Activated CD8-positive, alpha-beta memory T cell treated with anti-CD3 and anti-CD28 coated beads, Interleukin-2, amount 50 U/mL, for 48 hours (primary cell): ENCODE measurements at places on chromosomes 2 and 18.

DNA sequence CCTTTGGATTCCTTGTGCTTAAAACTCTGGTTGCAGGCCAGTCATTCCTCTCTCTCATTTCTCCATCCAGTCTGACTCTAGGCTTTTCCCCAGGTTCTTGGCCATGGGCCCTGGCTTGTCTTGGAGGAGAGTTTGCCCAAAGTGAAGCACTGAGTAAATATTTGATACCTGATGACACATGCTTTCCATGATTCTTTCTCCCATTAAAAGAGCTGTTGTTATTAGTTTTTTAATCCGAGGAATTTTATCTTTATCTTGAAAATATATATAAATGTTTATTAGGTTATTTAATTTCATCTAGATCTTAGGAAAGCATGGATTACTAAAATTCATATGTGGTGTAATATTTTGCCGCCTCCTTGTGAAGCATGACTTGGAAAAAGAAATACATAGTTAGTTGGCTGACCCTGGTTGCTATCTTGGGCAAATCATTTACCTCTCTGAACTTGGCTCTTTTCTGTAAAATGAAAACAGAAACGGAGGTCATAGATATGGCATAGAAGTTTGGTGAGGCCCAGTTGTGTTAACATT is 650.1 kb downstream of the SLC4A3 start:
- no peak for DNase-seq

- no peak for DNase-seq
Measured at GRCh38 chr18:57809190-57809589, 6.1 kb upstream of the ATP8B1 start.

DNA sequence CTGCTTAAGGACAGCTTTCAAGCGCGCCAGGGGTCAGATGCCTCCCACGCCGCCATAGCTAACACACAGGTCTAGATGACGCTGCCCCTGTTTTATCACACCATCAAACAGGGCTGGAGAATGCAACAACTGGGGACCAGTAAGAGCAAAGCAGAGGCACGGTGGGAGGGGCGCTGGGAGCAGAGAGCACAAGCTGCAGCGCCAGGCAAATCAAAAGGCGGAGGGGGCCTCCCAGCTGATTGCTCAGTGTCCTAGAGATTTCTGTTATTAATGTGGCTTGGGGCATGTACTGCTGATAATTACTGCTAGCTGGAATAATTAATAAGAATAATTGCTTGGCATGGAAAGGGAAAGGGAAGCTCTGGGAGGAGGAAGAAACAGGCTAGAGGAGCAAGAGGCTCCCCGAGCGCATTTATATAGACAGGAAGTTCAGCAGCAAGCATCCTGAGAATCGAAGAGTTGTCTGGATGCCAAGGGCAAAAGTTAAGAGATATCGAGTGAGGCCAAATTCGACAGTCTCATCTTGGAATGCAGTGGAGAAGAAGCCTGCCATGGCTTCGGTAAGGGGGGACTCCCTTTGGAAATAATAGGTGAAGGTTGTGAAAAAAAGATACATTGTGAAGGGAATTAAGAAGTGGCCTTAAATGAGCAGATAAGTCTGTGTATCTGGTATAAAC is 104.5 kb upstream of the ZNF521 start:
- DNase-seq: no peak

GRCh38 chr18:47593744-47594472 is 336.6 kb downstream of the SMAD2 start:
- DNase-seq: no peak

GRCh38 chr2:170455617-170456426 is 259.3 kb upstream of the SP5 start:
- no peak for DNase-seq

- DNase-seq: no peak
Measured at GRCh38 chr18:9691235-9691634, 16.9 kb upstream of the RAB31 start.

DNA sequence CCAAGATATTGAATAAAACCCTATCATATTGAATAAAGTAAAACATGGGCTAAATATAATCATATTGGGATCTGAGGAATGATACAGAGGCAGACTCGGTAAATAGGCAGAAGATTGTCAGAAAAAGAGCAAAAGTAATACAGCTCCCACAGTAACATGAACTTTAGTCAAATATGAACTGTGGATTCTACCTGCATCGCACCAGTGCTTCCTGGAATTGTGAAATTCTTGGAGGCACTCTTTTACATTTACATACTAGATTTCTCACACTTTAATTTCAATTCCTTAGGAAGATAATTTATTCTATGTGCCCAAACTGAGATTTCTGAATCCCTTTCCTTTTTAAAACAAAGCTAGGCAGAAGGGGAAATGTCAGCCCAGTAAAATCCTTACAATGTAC is 325.1 kb upstream of the SLC39A10 start:
- DNase-seq: no peak

DNA sequence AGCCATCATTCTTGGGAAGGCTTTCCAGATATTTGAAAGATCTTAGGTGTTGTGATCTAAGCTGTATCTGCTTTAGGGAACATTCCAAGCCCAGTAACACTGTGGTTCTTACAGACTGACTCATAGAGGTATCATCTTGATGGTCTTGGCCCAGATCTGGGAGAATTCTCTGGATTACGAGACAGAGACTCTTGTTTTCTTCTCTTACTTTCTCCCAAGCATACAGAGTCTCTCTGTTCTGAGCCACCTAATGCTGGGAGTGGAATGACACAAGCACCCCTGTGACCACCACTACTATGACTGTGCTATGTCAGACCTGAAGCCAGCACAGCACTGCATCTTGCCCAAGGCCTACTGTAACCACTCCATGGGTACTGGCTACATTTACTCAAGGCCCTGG is 81.0 kb upstream of the EPAS1 start:
- DNase-seq: no peak

- no peak for DNase-seq
Measured at GRCh38 chr18:10936176-10937053, 213.0 kb downstream of the PIEZO2 start.

- DNase-seq: no peak
Measured at GRCh38 chr2:216911886-216912285, 52.0 kb upstream of the TNP1 start.

GRCh38 chr2:105391058-105391627 is 7.7 kb downstream of the FHL2 start:
- no peak for DNase-seq

DNA sequence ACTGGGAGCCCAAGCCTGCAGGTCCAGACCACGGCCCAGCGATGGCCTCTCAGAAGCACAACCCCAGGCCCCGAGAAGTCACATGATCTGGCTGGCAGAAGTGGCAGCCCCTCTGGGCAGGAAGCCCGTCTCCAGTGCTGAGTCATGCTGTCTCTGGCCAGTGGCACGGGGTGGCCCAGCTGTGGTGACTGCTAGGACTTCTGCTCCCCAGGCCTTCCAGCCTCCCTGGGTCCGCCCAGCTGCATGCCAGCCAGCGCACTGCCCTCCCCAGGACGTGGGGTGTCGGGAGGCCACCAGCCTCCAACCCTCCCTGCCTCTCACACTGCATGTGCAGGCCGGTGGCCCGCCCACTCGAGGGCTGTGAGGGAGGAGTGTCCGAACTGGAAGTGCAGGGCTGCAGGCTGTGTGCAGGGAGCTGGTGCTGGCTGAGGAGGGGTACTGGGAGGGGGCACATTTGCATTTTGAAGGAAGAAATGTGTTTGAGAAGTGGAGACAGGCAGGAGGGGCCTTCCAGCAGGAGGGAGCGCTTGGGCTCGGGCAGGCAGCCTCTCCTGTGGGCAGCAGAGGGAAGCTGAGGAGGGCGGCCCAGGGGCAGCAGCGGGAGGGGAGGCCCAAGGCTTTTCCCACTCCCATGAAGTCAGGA is 17.0 kb upstream of the HPCAL1 start:
- DNase-seq: no peak

- DNase-seq: no peak
Measured at GRCh38 chr18:59971871-59972428, 72.2 kb downstream of the PMAIP1 start.

- DNase-seq: no peak
Measured at GRCh38 chr2:54845094-54845493, 121.6 kb downstream of the EML6 start.

DNA sequence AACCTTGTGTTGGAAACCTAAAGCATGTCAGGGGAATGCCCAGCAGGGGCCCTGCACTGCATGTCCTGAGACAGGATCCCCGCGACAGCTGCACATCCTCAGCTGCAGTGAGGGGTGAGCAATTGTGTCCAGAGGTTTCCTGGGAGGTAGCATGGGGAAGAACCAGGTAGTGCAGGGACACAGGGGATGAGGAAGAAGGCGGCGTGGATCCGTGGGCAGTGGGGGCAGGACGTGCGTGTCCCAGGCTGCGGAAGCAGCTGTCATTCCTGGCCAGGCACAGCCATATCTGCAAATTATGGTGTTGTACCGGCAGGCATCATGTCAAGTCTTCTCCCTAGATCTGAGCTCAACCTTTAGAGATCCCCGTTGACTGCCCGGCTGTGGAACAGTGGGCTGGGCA is 238.2 kb upstream of the MYT1L start:
- no peak for DNase-seq

DNA sequence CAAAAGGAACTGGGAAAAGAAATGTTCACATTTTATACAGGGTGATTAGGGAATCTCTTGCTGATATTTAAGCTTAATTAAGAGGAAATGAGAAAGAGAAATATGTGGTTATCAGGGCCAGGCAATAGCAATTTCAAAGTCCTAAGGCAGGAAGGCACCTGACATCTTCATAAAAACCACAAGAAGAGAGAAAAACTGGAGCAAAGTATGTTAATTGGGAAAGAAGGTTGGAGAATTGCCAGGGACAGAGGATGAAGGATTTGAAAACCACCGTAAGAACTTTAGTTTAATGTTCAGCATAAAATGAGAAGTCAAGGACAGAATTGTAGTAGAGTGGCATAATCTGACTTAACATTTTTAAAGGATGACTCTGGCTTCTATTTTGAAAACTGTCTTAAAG is 691.8 kb upstream of the NRXN1 start:
- DNase-seq: no peak

DNA sequence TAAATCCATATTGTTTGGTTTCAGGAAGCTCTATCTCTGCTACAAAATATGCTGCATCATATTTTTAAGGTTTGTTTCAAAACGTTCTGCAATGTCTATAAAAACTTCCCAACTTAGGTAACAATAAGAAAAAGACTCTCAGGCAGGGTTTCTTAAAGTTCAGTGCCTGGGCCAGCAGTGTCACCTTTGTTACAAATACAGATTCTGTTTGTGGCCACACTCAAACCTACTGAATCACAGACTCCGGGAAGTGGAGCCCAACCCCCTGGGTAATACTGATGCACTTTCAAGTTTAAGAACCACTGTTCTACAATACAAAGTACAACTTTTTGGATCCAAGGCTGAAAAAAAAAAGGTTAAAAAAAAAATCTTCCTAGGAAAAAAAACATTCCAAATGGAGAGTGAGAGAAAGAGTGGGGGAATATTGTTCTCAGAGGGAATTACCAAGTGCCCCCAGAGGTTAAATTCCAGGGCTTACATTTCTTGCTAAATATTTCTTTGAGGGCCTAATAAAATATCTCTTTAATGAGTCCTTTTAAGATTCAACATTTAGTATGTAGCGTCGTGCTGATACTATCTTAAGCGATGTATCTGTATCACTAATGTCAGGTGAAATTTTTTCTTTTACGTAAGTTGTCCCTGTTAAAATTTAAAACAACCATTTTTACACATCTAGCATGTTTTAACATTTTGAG is 476.7 kb downstream of the TXNL1 start:
- no peak for DNase-seq

- DNase-seq: no peak
Measured at GRCh38 chr18:58291131-58291530, 247.1 kb downstream of the NEDD4L start.

DNA sequence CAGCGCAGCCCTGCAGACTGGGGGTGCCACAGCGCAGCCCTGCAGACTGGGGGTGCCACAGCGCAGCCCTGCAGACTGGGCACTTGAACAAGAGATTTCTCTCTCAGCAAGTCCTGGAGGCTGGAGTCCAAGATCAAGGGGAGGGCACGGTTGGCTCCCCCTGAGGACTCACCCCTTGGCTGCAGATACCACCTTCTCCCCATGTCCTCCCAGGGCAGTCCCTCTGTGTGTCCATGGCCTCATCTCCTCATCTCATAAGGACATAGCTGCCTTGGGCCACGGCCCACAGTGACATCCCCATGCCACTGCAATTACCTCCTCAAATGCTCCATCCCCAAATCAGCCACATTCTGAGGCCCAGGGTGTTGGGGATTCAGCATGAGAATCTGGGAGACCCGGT is 98.2 kb downstream of the TPO start:
- no peak for DNase-seq

DNA sequence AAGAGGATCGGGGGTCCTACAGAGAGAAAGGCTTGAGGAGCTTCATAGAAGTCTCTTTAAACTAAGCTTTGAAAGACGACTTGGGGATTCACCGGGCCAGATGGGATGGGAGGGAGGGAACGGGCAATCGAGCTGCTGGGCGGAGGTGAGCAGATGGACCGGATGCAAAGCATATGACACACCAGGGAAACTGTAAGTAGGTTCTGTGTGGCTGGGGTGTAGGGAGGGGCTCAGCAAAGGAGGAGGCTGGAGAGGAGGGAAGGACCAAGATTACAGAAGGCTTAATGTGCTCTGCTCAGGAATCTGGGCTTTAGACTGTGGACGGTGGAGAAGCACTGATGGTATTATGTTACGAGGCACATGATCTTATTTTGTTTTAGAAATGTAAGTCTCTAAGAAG is 131.5 kb downstream of the MAIP1 start:
- DNase-seq: no peak

DNA sequence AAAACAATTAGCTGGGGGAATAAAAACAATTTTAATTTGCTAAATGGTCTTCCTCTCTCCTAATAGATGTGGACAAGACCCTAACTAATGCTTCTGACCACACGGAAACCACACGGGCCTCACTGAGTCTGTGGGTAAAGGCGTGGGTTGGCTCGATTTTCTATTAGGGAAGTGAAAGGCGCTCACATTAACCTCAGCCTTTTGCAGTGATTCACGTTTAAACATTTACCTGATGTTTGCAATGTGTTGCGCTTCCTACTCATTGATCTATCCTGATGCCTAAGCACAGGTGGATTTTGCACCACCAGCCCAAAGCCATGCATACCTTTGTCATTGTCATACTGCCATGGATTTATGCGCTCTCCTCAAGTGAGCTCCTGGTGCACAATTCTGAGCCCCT is 35.6 kb upstream of the NRP2 start:
- DNase-seq: no peak

GRCh38 chr2:71456617-71457016 is 3.3 kb downstream of the DYSF start:
- DNase-seq: no peak

DNA sequence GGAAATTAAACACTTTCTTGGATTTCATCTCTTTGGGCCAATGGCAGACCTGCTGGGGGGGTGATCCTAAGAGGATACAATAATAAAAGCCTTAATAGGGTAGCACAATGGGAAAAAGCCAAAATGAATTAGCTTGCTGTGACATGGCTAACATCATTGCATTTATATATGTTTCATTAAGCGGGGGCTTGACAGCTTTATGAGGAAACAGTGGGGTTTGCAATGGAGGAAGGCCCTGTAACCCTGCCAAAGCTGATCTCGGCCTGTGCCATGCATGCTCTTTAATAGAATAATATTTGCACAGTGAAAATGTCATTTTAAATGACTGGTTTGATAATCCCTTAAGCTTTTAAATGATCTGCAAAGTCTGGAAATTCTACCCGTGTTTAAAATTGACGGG is 291.5 kb downstream of the SLC4A3 start:
- no peak for DNase-seq

- no peak for DNase-seq
Measured at GRCh38 chr2:179860255-179861026, 971 bp downstream of the ZNF385B start.

GRCh38 chr2:214807653-214808052 is 1.8 kb downstream of the BARD1 start:
- no peak for DNase-seq
